ENCODE measurements at places on chromosomes 4 and X. TPM values are rescaled to one million over a fixed set of nuclear protein-coding genes. Genes with fewer than 3 reads are reported as not detected.
A peak's percentile ranks its signal among the peaks of the same experiment; 100 is the strongest.

DNA sequence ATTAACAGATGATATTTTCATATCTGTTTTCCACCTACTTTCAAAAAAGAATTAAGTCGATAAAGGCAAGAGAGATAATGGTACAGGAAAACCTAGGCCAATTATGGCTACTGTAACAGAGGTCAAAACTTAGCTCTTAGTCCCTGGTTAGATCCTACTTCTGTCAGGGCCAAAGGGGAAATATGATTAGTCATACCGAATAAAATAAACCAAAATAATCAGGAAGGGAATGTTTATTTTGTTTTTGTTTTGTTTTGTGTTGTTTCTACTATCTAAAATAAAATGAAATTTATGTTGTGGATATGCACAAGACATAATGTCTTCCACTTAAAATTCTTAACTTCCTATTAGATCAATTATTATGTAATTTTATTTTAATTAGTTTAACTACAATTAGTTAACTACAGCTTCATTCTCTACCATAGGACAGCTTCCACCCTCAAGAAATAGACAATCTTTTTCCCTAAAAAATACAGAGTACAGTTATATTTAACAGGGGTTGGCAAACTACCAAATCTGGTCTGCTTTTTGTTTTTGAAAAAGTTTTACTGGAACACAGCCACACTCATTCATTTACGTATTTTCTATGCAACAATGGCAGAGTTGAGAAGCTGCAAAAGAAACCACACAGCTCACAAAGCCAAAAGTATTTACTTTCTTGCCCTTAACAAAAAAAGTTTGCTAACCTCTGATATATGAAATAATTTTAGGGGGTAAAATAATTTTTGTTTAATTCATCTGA, 25.4 kb downstream of the TMEM47 start:
- no peak for DNase-seq

- peak; percentile 21 for DNase-seq
These were observed 121.6 kb downstream of the RASL11B start for GRCh38 chr4:52983563-52984303.

DNA sequence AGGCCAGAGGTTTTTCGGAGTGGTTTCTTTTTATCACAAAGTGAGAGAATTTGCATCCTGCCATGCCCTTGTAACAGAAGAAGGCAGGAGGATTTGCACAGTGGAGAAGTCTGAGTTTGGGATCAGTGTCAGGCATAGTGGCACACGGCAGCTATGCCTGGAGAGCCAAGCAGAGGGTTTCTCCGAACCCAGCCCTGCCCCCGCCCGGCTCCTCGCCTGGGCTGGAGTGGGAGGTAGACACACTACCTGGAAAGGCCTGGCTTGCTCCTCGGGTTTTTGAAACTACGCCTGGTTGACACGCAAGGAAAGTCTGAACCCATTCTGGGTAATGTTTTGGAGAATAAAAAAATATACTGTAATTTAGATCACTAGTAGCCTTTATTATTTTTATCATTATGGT, 1653.6 kb upstream of the TENM3 start:
- no peak for DNase-seq

DNA sequence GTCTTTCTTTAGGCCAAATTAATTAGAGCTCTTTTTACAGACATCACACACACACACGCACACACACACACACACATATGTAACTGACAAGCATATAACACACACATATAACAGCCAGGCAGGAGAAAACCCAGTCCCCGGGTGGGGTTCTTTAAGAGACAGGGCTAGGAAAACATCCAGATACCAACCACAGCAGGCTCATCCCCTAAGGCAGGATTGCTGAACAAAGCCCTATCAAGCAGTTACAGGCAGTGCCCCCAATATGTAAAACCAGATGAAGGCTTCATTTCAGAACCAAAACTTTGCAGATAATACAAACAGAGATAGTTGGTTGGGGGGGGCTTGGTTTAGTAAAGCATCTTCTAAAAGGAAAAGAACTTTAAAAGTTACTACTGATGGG, 18.0 kb upstream of the FAM47E start:
- DNase-seq = no peak

DNA sequence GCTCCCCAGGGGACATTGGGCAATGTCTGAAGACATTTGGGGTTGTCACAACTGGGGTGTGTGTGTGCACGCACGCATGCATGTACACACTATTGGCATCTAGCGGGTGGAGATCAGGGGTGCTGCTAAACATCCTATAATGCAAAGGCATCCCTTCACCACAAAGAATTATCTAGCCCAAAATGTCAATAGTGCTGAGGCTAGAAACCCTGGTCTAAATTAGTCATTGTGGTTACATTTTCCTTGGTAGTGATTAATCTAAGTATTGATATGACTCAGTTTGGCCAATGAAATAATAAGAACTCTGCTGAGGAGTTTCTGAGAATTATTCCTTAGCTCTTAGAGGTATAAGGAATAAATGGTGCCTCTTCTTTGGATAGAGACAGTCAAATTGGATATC, 200.2 kb downstream of the CLCN4 start:
- DNase-seq = no peak

DNA sequence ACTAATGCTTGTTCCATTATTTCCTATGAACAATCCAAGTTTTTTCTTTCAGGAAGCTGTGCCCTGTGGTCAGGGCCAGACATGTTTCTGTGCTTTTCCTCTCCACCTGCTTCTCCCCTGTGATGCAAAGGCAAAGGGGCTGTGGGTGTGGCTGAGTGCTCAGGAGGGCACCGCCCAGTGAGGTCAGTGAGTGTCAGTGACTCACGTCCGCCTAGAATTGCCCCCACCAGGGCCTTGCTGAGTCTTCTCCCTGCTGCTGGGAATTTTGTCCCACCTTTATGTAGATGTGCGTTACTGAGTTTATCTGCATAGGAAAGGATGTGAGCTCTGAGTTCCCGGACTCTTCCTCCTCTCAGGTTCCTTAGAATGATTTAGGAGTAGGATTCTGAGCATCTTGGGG, 283.2 kb downstream of the DCHS2 start:
- DNase-seq = no peak

- DNase-seq = no peak
These were observed 37.1 kb upstream of the SPARCL1 start for GRCh38 chr4:87566276-87566675.

Gene HSFX1
- polyA plus RNA-seq = 0.21 TPM

Gene FAT4
- polyA plus RNA-seq = 15.4 TPM

Gene SPANXA1
- polyA plus RNA-seq = not detected

Gene NDUFA1
- polyA plus RNA-seq = 160 TPM

Gene PDE6B
- 0.20 TPM for polyA plus RNA-seq

Gene CTAG1B
- polyA plus RNA-seq = not detected

Data from AG04450 (cell line).